Upper lobe of right lung (tissue), 1 donor: ENCODE measurements at places on chromosomes 16 and 17. TPM values are rescaled to one million over a fixed set of nuclear protein-coding genes. Genes with fewer than 3 reads are reported as not detected.

The SLC2A4 gene
- 1.6 TPM for total RNA-seq

DNA sequence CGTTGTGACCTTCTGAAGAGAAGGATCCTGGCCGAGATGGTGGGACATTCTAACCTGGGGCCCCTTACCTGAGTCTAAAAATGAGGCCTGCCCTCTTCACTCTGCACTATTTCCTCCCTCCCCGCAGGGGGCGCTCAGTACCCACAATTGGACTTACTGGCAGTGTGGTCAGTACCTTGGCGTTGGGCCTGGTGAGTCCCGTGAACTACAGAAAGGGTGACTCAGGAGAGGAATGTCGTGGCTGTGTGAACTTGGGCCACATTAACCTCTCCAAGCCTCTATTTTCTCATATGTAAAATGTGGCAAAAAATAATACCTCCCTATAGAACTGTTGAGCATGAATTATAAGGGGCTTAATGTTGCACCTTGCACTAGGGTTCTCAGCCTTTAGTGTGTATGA lies 3.9 kb downstream of the RSAD1 start:
- DNase-seq, result peak; percentile 94
- peaks cover 14% of the 10 kb centered on the region for H3K4me1 ChIP-seq
- H3K36me3 ChIP-seq, result peaks cover 37% of the 10 kb centered on the region
- no peak overlapping the region for H3K4me3 ChIP-seq
- H3K27ac ChIP-seq, result peak overlapping the region; percentile 71

- H3K27ac ChIP-seq, result no peak overlapping the region
- H3K4me1 ChIP-seq, result peaks cover 8% of the 10 kb centered on the region
- DNase-seq, result no peak
- H3K36me3 ChIP-seq, result no peaks in the 10 kb centered on the region
Observed at GRCh38 chr17:83149029-83149725, 69.8 kb downstream of the METRNL start.

- H3K4me1 ChIP-seq, result no peaks in the 10 kb centered on the region
- H3K36me3 ChIP-seq, result peaks cover 79% of the 10 kb centered on the region
- H3K4me3 ChIP-seq, result no peak overlapping the region
- no peak for DNase-seq
- no peaks in the 10 kb centered on the region for H3K27me3 ChIP-seq
Observed at GRCh38 chr17:68424203-68424602, 33.1 kb downstream of the WIPI1 start.

The CYGB gene
- 34.3 TPM for total RNA-seq

The PRKCB gene
- total RNA-seq, result 25.2 TPM

The PRAC2 gene
- total RNA-seq, result not detected

DNA sequence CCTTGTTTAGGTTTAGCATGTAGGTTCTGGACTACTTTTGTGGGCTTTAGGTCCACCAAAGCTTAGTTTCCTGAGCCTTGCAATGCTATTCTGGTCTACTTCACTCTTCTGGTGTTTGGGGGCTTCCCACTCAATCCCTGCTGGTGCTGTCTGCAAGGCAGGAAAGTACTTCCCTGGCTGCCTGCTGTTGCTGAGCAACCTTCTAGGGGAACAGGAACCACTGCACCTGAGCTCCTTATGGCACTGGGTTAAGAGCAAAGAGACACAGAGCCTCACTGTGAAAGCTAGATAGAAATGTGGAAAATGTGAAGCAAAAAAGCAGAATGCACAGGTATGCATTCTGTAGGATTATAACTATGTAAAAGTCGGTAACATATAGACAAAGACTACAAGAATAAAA lies 17.0 kb downstream of the MPO start:
- H3K27me3 ChIP-seq, result peaks cover 51% of the 10 kb centered on the region
- H3K4me1 ChIP-seq, result no peaks in the 10 kb centered on the region
- H3K4me3 ChIP-seq, result no peak overlapping the region

The KRT24 gene
- total RNA-seq, result not detected

The BLMH gene
- total RNA-seq, result 26.0 TPM

DNA sequence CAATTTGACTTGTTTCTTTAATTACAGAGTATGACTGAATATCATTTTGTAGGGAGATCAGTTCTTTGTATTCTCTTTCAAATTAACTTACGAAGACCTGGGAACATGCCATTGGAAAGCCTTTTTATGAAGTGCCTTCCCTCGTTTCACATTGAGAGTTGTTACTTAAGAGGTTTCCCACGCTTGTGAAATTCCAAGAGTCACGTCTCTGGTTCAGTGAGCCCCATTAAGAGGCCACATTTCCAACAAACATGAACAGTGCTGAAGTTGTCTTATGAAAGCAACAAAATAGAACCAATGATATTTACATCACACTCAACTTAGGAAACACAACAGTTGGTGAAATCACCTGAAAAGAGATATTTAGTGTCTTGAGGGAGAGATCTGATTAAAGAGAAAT lies 334.1 kb downstream of the TOX3 start:
- H3K27me3 ChIP-seq, result no peaks in the 10 kb centered on the region
- H3K4me1 ChIP-seq, result no peaks in the 10 kb centered on the region
- no peak overlapping the region for H3K27ac ChIP-seq
- H3K36me3 ChIP-seq, result no peaks in the 10 kb centered on the region
- H3K4me3 ChIP-seq, result no peak overlapping the region

The KRTAP17-1 gene
- not detected for total RNA-seq

DNA sequence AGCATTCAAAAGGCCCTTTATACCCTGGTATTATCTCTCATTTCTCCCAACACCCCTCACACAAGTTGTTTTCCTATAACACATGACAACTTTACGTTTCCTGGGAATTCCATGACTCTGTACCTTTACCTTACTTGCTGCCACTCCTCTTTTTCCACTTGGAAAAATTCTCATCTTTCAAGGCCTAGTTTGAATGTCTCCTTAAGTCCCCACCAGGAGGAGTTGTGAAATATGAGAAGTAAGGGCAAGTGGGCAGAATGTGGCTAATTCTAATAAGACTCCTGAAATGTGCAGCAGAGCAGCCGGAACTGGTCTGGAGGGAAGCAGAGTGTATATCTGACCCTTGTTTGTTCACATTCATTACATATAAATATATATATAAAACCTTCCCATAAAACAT lies 39.7 kb downstream of the BRCA1 start:
- H3K27ac ChIP-seq, result no peak overlapping the region
- no peaks in the 10 kb centered on the region for H3K36me3 ChIP-seq
- no peak for DNase-seq
- no peak overlapping the region for H3K4me3 ChIP-seq
- no peaks in the 10 kb centered on the region for H3K27me3 ChIP-seq

DNA sequence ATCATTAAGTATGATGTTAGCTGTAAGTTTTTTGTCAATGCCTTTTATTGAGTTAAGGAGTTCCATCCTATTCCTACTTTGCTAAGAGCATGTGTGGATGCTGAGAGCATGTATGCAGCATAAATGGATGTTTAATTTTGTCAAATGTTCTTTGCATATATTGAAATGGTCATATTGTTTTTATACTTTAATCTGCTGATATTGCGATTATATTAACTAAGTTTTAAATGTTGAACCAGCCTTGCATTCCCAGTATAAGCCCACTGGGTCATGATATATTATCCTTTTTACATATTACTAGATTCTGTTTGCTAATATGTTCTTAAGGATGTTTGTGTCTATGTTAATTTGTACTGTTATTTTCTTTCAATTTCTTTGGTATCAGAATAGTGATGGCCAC lies 53.2 kb downstream of the CCDC182 start:
- H3K4me1 ChIP-seq, result no peaks in the 10 kb centered on the region
- H3K27me3 ChIP-seq, result no peaks in the 10 kb centered on the region
- H3K4me3 ChIP-seq, result no peak overlapping the region

GRCh38 chr17:47145351-47145750 lies 43.7 kb downstream of the CDC27 start:
- H3K27me3 ChIP-seq, result no peaks in the 10 kb centered on the region
- no peak overlapping the region for H3K4me3 ChIP-seq
- DNase-seq, result no peak
- peaks cover 91% of the 10 kb centered on the region for H3K36me3 ChIP-seq
- H3K4me1 ChIP-seq, result no peaks in the 10 kb centered on the region

- peaks cover 43% of the 10 kb centered on the region for H3K36me3 ChIP-seq
- no peaks in the 10 kb centered on the region for H3K27me3 ChIP-seq
- peak overlapping the region; percentile 86 for H3K27ac ChIP-seq
- peak overlapping the region; percentile 93 for H3K4me3 ChIP-seq
- DNase-seq, result no peak
Observed at GRCh38 chr17:78125976-78126894, 2.3 kb downstream of the TMC6 start.

The ZNF205 gene
- total RNA-seq, result 11.7 TPM

GRCh38 chr17:76385892-76386786 lies 1.7 kb downstream of the SPHK1 start:
- no peaks in the 10 kb centered on the region for H3K27me3 ChIP-seq
- H3K4me1 ChIP-seq, result peaks cover 33% of the 10 kb centered on the region
- peak; percentile 90 for DNase-seq
- no peak overlapping the region for H3K27ac ChIP-seq

DNA sequence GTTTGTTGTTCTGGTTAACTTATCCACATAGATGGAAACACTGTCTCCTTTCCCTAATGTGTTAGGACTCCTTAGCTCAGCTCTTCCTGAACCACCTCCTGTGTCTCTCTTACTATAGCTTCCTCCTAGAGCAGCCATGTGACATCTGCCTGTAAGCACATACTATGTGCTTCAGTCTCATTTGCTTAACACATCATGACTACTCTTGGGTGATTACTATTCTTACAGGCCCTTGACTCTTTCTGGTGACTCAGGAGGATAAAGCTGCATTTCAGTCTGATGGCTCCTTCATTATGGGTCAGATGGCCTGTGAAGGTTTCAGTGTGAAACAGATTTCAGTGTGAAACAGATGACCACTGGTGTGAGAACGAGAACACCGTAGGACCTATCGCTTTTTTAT lies 320 bp upstream of the KRTAP4-2 start:
- no peak overlapping the region for H3K4me3 ChIP-seq
- no peak overlapping the region for H3K27ac ChIP-seq
- no peaks in the 10 kb centered on the region for H3K4me1 ChIP-seq
- H3K36me3 ChIP-seq, result no peaks in the 10 kb centered on the region
- no peaks in the 10 kb centered on the region for H3K27me3 ChIP-seq

- DNase-seq, result no peak
- no peak overlapping the region for H3K27ac ChIP-seq
- H3K4me1 ChIP-seq, result no peaks in the 10 kb centered on the region
- H3K27me3 ChIP-seq, result no peaks in the 10 kb centered on the region
Observed at GRCh38 chr16:47213761-47214440, 70.2 kb upstream of the NETO2 start.

DNA sequence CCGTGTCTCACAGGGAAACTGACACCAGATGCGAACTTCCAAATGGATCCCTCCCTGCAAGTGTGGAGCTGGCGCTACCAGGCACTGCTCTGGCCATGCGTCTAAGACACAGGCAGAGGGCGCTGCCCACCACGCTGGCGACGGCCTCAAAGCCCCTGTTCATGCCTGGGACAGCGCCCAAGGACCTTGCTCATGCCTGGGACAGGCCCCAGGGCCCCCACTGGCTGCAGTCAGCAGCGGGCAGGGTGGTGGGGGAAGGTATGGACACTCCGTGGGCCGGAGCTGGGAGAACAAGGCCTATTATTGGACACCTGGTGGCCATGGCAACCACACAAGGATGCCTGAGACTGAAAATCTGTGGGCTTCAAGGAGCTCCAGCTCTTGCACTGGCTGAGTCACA lies 8.8 kb downstream of the ZG16B start:
- no peaks in the 10 kb centered on the region for H3K36me3 ChIP-seq
- H3K27ac ChIP-seq, result no peak overlapping the region
- DNase-seq, result peak; percentile 86

- H3K4me3 ChIP-seq, result no peak overlapping the region
- no peak overlapping the region for H3K27ac ChIP-seq
- H3K4me1 ChIP-seq, result no peaks in the 10 kb centered on the region
- no peak for DNase-seq
- no peaks in the 10 kb centered on the region for H3K27me3 ChIP-seq
Observed at GRCh38 chr16:55408661-55409060, 70.3 kb upstream of the MMP2 start.

The KCNJ2 gene
- total RNA-seq, result 18.1 TPM

The PPP1R1B gene
- total RNA-seq, result 25.1 TPM

DNA sequence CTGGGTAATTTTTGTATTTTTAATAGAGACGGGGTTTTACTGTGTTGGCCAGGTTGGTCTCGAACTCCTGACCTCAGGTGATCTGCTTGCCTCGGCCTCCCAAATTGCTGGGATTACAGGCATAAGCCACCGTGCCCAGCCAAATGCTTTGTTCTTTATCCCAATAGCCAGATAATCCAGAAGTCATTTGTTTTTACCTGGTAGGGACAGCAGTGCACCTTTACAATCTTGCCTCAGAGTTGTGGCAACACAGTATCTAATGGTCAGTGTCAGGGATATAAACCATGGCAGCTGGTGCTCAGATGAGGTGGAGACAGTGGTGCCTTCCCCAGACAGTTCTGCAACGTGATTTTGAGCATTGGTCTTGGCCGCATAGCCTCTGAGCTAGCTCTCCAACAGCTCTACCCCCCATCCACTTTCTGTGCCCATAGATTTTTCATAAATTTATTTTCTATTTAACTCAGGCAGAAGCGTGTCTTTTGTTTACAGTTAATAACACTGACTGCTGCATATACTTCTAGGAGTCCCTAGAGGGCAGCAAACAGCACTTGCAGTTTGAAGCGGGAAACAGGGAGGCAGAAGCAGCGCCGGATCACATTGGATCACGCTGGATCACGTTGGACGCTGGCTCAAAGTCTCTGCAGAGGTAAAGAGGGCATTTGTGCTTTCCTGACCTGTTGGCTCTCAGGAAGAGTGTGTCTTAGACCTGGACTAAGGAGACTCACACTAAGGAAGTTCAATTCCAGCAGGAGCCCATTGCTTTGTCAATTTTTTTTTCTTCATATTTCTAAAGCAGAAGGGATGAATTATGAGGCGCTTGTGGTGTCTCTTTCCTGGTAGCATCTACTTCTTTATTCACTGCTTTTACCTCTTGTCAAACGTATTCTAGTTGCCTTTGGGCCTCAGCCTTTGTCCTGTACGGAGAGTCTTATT lies 5.1 kb upstream of the GGT6 start:
- H3K4me3 ChIP-seq, result no peak overlapping the region
- peaks cover 8% of the 10 kb centered on the region for H3K4me1 ChIP-seq
- no peaks in the 10 kb centered on the region for H3K36me3 ChIP-seq
- no peaks in the 10 kb centered on the region for H3K27me3 ChIP-seq

- no peak for DNase-seq
- peaks cover 29% of the 10 kb centered on the region for H3K36me3 ChIP-seq
Observed at GRCh38 chr16:81621496-81621895, 157.6 kb upstream of the PLCG2 start.

DNA sequence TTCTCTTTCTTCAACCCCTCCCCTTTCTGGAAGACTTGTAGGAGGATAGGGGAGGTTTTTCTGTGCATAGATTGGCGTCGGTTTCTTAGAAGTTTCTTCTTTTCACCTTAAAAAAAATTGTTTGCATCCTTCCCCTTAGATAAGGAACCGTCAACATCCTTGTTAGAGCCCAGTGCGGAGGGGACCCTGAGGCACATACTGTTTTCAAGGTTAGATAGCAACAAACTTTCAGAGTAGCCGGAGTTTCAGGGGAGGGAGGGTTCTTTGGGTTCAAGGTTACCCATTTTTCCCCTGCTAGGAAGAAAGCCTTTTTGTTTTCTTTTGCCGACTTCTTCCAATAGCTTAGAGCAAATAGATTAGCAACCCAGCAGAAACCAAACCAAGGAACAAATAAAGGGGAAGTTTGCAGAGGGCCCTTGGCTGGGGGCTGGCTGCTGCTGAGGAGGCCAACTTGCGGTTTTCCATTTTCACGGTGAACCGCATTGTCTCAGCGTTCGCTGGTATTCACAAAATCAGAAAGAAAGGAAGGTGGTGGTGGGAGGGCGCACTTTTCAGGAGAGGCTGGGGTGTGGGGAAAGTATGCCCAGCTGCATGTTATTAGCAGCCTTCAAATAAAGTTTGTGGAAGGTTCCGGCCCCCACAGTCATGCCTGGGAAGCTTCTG lies 28.8 kb downstream of the MSI2 start:
- no peak overlapping the region for H3K27ac ChIP-seq
- no peaks in the 10 kb centered on the region for H3K27me3 ChIP-seq
- DNase-seq, result no peak
- no peaks in the 10 kb centered on the region for H3K36me3 ChIP-seq
- H3K4me3 ChIP-seq, result no peak overlapping the region
- H3K4me1 ChIP-seq, result no peaks in the 10 kb centered on the region

The RRAD gene
- 11.1 TPM for total RNA-seq
